ENCODE measurements at places on chromosomes 3 and 15.

DNA sequence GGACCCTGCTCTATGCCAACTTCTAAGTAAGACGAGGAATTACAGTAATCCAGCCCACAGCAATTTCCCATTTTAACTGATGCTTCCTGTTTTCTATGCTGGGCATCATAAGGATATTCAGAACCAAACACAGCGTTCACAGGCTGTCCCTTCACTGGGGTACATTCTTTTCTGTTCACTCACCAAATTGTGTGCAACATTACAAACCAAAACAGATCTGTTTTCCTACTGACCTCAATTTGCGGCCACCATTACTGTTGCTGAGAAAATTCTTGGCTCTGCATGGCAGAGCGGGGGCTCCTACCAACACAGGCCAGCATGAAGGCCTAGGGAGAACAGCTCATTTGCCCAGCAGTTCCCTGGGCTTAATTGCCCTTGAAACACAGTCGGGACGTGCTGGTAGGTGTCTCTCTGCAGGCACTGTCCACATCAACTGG lies 76.5 kb downstream of the MYO1E start:
- DNase-seq = no peak

DNA sequence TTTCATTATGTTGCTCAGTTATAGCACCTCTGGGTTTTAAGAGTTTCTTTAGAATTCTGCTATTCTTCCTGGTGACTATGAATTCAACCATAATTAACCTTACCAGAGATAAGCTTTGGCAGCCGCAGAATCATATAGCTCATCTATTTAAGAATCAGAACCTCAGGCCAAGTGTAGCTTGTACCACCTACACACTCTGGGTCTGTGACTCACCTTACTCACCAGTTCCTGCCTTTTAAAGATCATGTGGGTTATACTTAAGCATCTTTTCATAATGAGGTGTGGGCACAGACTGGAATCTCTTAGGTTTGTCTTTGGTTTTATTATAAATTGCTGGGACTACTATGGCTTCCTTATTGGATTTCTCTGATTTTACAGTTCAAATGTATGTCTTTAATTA lies 21.9 kb downstream of the CDV3 start:
- no peak for DNase-seq

- no peak for DNase-seq
Measured at GRCh38 chr15:31372635-31373091, 46.0 kb downstream of the KLF13 start.

DNA sequence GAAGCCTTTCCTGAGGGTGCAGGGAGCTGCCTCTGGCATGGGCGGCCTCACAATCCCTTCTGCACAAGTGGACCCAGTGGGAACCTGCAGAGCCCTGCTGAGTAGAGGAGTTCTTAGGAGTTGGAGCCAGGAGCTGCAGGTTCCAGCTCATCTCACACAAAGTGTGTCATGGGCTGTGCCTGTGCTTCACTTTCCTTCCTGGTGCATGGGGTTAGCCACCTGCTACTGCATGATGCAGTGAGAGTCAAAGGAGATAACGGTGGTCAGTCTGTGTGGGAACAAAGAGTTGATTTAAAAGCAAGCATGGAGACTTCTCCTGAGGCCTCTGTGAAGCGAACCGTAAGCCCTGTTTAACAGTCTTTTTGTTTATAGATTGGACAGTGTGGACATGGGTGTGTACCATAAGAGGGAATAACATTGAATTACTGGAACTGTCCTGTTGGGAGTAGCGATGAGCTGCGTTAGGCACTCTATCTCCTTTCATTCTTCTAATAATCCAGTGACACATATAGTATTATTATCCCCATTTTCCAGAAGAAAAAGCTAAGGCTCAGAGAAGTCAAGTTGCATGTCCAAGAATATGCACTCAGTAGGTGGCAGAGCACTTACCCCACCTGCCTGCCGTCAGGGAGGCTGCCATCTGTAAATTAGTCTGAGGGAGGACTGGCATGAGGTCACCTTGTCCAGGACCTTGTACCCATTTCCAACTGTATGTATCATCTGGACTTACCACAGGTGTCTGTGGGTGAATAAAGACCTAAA lies 68.7 kb upstream of the PRR23C start:
- peak; percentile 7 for DNase-seq

DNA sequence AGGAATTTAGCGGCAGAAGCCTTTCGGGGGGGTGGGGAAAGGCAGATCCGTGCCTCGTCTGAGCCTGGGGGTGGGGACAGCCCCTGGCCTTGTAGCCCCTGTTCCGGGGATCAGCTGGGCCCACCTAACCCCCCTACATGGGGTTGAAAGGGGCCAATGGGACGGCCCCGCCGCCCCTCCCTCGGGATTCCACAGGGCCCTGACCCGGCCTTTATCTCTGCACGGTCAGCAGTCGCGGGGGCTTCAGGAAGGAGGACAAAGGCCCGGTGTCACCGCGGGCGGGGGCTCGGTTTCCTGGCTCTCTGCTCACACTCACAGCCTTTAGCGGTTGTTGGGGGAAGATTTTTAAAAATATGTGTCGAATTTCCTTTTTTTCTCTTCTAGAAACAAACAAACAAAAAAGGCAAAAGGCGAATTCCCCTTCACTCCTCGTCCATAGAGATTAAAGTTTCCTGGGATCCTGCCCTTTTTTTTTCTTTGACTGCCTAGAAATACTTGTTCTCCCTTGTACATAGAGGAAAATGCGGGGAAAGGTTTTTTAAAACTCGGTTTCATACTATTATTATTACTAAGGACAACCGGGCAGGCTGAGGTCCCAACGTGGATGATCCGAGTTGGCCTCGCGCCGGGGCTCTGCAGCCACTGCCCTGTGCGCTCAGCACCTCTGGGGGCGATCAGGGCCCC lies 7.9 kb downstream of the FOXL2 start:
- DNase-seq = no peak

GRCh38 chr3:184361932-184362667 lies 590 bp downstream of the POLR2H start:
- DNase-seq = peak; percentile 76

GRCh38 chr15:33587773-33588172 lies 277.0 kb downstream of the RYR3 start:
- DNase-seq = no peak

- no peak for DNase-seq
Measured at GRCh38 chr3:127755305-127755681, 67.0 kb downstream of the MGLL start.

- no peak for DNase-seq
Measured at GRCh38 chr3:83968356-83968755, 990.4 kb upstream of the CADM2 start.

- DNase-seq = no peak
Measured at GRCh38 chr15:89457086-89457485, 39.3 kb downstream of the RHCG start.

DNA sequence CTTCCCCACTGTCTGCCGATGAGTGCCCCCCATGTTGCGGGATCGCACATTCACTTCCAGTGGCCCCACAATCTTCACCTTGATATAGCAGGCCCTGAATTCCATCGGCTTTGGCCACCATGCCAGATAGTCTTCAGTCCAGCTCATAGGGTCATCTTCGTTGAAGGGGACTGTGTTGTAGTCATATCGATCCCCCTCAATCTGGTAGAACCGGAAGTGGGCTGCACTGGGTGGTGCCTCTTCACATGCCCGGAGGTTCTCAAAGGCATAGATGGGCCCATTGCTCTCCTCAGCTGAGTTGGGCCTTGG lies 12.1 kb upstream of the CLPX start:
- no peak for DNase-seq

GRCh38 chr3:49787182-49787464 lies 781 bp upstream of the IP6K1 start:
- no peak for DNase-seq

DNA sequence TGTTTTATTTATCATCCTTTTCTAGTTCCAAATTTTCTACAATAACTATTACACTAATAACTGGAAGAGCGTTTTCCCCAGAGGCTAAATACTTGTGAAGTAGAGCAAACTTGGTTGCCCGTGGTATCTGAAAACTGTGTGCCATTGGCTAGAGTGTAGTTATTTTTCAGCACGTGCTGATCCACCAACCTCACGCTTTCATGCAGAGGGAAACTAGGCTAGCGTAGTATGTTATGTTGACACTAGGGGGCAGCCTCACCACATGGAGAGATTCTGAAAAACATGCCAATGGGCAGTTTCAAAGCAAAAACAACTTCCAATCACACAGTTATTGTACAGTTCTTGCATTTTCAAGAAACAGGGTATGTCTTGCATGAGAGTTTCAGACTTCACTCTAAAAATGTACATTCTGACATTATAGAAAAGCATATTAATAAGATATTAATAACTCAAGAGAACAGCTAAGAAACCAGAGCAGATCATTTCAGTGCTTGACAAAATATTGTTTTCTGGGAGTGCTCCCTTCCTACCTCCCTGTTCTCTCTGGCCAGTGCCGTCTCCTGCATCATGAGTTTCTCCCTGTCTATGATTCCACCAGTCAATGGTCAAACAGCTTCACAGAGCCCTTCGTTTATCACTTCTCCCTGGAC lies 39.7 kb downstream of the SPATA12 start:
- DNase-seq = peak; percentile 52

DNA sequence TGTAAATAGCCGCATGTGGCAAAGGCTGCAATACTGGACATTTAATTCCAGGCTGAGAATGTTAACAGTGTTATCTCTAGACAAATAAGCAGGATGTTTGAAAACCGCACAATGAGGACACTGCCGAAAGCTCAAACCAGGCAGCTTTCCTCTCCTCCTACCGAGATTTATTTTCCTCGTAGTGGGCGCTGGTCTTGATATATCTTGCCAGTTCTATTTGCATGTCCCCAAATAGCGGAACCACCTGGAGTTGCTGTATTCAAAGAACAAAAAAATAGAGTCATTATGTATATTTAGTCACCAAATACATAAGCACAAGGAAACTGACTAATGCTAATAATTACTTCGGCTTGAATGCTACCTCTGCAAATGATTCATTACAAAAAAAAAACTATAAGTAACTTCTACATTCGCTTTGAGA lies 46.5 kb downstream of the CYFIP1 start:
- no peak for DNase-seq
